Stimulated activated CD4-positive, alpha-beta T cell treated with anti-CD3 and anti-CD28 coated beads, Interleukin-4, amount 100 ng/mL, for 4 hours (primary cell): ENCODE measurements at places on chromosomes 16 and 17.

GRCh38 chr16:25656639-25657038 is 35.1 kb upstream of the HS3ST4 start:
- DNase-seq, result no peak

DNA sequence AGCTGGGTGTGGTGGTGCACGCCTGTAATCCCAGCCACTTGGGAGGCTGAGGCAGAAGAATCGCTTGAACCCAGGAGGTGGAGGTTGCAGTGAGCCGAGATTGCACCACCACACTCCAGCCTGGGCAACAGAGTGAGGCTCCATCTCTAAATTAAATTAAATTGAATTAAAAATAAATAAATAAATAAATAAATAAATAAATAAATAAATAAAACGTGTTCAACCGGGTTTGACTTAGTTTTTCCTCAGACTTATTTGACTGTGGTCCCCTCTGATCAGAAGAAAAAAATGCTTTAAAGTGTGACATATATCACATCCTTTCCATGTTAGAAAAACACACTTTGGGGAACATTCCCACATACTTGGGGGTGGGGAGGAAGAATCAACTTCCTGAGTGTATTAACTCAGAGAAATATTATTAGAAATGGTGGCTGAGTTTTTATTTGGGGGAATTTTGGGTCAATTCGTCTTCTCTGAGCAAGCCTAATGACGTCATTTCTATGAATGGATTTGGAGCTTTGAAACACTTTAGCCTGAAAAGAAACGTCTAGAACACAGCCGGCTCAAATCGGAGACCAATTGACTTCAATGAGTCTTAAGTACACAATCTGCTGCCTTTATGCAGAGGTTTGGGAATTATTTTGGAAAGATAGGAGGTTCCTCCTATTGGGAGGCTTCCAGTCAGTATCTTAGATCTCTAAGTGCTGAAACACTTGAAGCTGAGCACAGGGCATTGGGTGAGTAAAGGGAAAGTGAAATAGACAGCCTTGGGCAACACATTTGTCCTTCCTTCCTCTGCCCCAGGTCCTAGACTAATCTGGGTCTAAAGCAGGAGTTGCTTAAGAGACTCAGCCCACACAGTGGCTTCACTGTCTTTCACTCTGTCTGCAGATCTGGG is 132.6 kb downstream of the PITPNC1 start:
- no peak for DNase-seq

GRCh38 chr16:65601781-65602180 is 479.9 kb upstream of the CDH11 start:
- DNase-seq, result no peak

DNA sequence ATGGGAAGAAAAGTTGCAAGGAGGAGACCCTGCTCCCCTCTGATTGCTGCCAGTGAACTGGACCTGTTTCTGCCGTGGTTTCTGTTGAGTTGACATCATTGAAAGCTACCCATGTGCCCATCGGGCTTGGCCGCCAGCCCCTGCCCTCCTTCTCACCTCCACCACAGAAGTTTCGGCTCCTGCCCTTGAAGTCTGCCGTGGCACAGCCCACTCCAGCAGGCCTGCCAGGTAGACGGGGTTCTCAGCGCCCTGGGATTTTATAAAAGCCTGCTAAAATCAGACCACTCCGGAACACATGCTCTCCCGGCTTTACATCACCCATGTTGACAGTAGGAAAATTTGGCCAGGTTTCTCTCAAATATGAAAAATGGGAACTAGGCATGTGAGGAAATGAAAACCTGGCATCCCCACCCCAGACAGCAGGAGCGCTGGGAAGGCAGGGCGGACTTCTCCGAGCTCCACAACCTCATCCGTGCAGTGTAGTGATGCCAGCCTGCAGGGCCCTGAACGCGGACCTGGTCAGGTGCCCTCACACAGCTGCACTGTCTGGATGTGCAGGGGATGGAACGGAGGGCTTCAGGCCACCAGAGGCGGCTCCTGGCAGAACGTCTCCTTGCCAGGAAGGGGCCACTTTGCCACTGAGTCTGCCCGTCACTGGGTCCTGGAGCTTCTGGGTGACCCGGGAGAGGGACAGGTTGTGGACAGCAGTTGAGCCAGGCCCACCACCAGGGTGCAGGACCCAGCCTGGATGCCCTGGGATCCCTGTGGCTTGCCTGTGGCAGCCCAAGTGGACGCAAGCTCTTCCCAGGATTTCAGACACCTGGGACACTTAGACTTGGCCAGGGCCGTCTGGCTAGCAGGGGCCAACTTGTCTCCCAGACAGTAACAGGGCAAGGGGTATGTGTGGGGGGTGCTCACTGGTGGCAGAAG is 6.9 kb upstream of the GSE1 start:
- DNase-seq, result no peak

DNA sequence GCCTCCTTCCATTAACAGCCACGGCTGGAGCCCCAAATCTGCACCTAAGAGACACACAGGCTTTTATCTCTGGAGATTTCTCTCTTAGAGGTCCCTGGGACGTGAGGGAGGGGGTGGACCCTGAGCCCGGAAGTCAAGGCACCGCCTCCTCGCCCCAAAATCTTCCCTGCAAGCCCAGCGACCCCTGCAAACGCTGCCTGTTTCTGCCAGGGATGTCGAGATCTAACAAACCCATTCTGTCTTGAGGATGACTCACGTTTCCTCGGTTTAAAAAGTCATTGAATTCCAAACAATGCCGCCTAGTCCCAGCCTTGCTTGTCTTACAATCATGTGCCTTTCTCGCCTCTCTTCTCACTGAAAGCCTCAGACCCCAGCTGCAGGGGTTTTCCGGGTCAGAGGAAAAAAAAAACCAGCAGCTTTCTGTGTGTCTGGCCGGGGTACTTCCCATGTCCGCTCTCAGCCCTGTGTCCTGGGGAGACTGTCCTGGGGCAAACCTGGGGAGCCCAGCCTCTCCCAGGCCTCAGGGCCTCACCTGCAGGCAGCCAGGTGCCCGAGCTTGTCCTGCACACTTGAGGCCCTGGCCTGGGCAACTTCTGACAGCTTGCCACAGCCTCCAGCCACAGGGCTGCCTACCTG is 15.4 kb downstream of the ARL2BP start:
- DNase-seq, result peak; percentile 23

DNA sequence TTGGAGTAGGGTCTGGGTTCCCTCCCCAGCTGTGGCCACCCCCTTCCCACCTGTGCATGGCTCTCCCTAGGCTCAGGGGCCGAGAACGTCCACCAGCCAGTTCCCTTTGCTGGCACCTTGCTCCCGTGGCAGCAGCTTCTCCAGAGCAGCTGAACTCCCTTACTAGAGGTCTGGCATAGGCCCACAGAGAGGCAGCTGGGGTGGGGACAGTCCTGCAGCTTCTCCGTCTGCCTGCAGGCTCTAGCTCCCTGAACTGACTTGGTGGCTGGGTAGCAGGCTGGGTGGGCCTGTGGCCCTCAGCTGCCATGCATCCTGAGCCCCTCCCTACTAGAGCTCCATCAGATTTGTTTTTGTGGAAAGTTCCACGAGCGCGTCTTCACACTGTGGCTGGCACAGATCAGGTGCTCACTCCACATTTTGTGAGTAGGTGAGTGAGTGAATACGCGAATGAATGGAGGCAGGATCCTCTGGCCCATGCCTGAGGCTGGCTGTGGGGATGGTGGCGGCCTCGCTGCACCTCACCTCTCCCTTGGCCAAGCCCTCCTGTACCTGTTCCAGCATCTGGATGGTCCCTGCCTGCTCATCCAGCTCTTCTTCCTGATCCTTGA is 51.3 kb downstream of the PIPOX start:
- DNase-seq, result no peak

DNA sequence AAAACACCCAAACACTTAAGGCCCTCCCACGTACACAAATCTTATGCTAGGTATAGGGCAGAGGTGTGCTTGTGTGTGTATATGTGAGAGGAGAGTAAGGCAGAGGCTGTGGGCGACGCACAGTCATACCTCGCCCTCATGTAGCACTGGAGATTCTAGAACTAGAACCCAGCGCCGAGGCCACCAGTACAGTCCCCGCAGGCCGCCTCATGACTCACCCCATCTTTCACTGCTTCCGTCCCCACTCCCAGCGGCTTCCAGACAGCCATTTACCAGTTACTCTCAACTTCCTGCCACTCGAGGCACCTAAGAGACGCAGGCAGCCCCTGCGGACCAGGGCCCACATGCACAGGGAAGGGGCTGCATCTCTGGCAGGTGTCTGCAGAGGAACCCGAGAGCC is 23.2 kb upstream of the CYTH1 start:
- DNase-seq, result peak; percentile 71

DNA sequence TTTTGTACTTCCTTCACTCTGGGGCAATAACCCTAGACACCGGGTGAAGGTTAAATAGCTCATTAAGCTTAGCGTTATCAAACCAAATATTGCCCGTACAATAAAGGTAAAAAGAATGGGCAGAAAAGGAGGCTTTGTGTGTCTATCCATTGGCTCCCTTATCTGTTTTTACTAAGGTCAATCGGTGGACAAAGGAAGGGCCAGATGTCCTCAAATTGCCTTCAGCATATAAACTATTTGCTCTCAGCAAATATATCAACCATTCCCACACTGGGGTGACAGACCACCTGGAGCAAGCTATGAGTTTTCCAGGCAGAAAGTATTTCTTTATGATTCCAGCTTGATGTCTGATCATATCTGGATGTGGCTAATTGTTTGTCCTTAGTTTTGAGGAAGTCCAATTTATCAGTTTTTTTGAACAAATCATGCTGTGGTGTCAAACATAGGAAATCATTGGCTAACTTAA is 25.3 kb upstream of the WIPI1 start:
- DNase-seq, result no peak

GRCh38 chr16:83272843-83273242 is 534.9 kb upstream of the HSBP1 start:
- DNase-seq, result no peak

GRCh38 chr16:49637933-49638672 is 217.8 kb downstream of the ZNF423 start:
- DNase-seq, result no peak

DNA sequence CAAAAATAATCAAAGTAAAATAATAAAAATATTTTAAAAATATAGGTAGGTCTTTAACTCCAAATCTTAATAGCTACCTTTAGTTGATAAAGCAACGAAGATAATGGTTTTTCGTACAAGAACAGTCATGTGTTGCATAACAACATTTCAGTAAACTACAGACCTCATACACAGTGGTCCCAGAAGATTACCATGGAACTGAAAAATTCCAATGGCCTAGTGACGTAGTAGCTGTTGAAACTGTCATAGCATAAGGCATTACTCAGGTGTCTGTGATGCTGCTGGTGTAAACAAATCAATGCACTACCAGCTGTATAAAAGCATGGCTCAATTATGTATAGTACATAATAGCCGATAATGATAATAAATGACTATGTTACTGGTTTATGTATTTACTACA is 43.9 kb downstream of the CREBBP start:
- DNase-seq, result no peak

DNA sequence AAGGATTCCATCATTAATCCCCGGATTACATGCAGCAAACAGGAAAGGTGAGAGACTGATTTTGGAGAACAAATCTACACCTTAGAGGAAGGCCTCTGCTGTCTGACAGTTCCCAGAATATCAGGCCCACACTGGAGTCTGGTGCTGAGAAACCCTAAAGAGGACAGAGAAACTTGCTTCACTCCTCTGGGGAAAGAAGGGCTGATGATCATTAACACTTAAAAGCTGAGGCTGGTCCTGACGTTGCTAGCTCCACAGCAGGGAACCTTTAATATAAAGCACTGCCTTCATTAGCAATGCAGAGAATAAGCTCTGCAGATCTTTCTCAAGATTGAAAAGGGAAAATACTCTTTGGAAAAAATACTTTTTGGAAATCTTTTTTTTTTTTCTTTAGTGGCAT is 1472.4 kb upstream of the GOT2 start:
- DNase-seq, result no peak

- no peak for DNase-seq
Measured at GRCh38 chr16:20074099-20074991, 655 bp upstream of the GPR139 start.

DNA sequence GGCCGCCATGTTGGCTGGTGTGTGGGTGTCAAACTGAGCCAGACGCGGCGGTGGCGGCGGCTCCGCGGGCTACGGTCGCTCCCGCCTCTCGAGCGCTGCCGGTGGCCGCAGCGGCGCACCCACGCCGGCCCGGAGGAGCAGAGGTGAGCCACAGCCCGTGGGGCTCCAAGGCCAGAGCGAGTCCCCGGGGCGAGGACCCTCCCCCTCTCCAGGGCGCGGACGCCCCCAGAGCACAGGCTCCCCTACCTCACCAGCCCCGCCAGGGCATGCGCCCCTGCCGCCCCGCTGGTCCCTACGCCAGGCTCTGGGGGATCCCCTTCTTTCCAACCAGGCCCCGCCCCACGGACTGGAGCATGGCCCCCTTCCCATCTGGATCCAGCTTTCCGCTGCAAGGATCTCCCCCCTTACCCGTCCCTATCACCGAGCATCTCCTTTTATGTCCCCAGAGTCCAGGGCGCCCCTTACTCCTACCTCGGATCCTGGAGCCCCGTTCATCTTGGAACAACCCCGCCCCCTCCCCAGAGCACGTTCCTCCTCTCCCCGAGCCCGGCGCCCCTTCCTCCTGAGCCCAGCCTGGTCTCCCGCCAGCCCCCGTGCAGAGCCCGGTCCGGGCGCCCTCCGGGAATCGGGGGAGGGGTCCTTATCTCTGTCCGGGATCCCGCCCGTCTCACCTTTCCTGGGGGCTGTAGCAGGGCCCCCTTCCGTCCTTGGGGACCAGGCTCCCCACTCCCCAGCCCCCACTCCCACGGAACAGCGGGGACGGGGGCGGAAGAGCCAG is 412 bp downstream of the EPN2 start:
- DNase-seq, result peak; percentile 31

DNA sequence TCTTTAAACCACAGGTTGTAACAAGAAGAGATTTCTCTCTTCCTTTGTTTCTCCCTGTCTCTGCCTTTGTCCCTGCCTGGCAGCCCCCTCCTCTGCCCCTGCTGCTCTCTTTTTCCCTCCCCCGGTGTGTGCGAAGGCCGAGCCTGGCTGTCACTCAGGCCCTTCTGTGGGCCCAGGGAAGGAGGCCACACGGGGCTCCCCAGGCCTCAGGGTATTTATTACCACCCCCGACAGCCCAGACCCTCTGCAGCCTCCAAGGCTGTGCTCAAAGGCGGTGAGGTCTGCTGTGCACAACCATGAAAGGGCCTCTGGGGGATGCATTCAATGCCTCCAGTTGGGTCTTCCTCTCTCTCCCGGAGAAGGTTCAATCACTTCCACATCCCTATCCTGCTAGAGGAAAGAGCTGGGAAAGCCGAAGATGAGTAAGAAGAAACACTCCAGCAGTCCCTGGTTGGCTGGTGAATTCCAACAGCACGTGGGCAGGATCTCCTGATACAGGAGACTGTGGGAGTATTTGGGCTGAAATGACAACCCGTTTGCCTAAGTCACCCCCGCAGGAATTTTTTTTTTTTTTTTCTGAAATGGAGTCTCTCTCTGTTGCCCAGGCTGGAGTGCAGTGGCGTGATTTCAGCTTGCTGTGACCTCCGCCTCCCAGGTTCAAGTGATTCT is 34.2 kb downstream of the ZNF423 start:
- DNase-seq, result no peak

DNA sequence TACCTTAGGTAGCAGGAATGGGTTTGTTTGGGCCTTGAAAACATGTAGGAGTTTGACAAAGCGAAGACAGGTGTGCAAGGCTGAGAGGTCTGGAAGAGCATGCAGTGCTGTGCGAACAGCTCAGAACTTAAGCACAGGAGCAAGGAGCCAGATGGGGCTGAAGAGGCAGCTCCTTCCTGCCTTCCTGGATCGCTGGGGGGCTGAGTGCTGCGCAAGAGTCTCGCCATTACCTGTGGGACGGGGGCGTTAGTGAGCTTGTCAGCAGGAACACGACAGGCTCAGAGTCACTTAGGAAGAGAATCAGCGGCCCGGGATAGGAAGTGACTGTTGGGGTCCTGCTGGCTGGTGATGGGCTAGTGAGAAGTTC is 464 bp upstream of the MRM1 start:
- DNase-seq, result peak; percentile 31
